Muscle of arm (tissue), 14 donors: ENCODE measurements at places on chromosomes 6 and 20. TPM values are rescaled to one million over a fixed set of nuclear protein-coding genes. Genes with fewer than 3 reads are reported as not detected.

The TNF gene
- polyA plus RNA-seq: 0.16 TPM

The SMIM29 gene
- polyA plus RNA-seq: 5.7 TPM

The WFDC12 gene
- polyA plus RNA-seq: not detected

The LCA5 gene
- 6.2 TPM for polyA plus RNA-seq

The GCNT2 gene
- polyA plus RNA-seq: 10.2 TPM

The SLC13A3 gene
- 3.1 TPM for polyA plus RNA-seq

The SLC22A7 gene
- not detected for polyA plus RNA-seq

The HLA-DMA gene
- 4.8 TPM for polyA plus RNA-seq

The FOXQ1 gene
- 0.90 TPM for polyA plus RNA-seq

The SRMS gene
- polyA plus RNA-seq: not detected

The ATP6V1G2 gene
- 4.6 TPM for polyA plus RNA-seq

The DSP gene
- polyA plus RNA-seq: 2.1 TPM

The CTAGE9 gene
- not detected for polyA plus RNA-seq

The MCCD1 gene
- polyA plus RNA-seq: not detected

The PPP1R3G gene
- polyA plus RNA-seq: 1.2 TPM

The NR2E1 gene
- not detected for polyA plus RNA-seq

The CEP57L1 gene
- polyA plus RNA-seq: 26.7 TPM
